Tracheal epithelial cell (primary cell): ENCODE measurements at places on chromosomes 11 and 22. TPM values are rescaled to one million over a fixed set of nuclear protein-coding genes. Genes with fewer than 3 reads are reported as not detected.

Gene LZTR1
- 14.1 and 33.3 TPM in 2 replicates for total RNA-seq

Gene TMEM45B
- 29.2 and 176 TPM in 2 replicates for total RNA-seq

Gene DEFB131B
- total RNA-seq: not detected in 2 replicates

Gene NLRX1
- 24.5 and 27.0 TPM in 2 replicates for total RNA-seq

Gene ASCC2
- 19.8 and 25.8 TPM in 2 replicates for total RNA-seq

Gene TMEM191C
- 1.2 TPM in 1 of 2 replicates, not detected in the other for total RNA-seq

Gene ACAD8
- 11.3 and 14.5 TPM in 2 replicates for total RNA-seq

Gene OR51E2
- total RNA-seq: under 0.01 TPM in 1 of 2 replicates, not detected in the other

Gene ARRB1
- 0.64 and 1.9 TPM in 2 replicates for total RNA-seq

Gene KRTAP5-8
- 0.24 TPM in 1 of 2 replicates, not detected in the other for total RNA-seq

Gene OR9I1
- total RNA-seq: not detected in 2 replicates

Gene MS4A4A
- total RNA-seq: not detected in 2 replicates

Gene JOSD1
- total RNA-seq: 101 and 133 TPM in 2 replicates

Gene CEND1
- not detected in 2 replicates for total RNA-seq

Gene KCNJ11
- 0.24 and 0.43 TPM in 2 replicates for total RNA-seq

Gene MS4A14
- not detected in 2 replicates for total RNA-seq

Gene YAP1
- total RNA-seq: 143 and 191 TPM in 2 replicates

Gene VSIG10L2
- total RNA-seq: not detected in 2 replicates

Gene YPEL4
- not detected in 2 replicates for total RNA-seq

Gene C22orf31
- total RNA-seq: not detected in 2 replicates

Gene FAM83F
- total RNA-seq: 18.1 and 31.8 TPM in 2 replicates

Gene B4GALNT4
- total RNA-seq: 27.3 and 29.4 TPM in 2 replicates

Gene FAM168A
- 7.7 and 8.0 TPM in 2 replicates for total RNA-seq

Gene RFPL3
- not detected in 2 replicates for total RNA-seq

Gene UBQLN3
- total RNA-seq: not detected in 2 replicates

Gene KRTAP5-7
- not detected in 2 replicates for total RNA-seq

Gene RAPSN
- total RNA-seq: 0.24 TPM in 1 of 2 replicates, not detected in the other

Gene ANKRD42
- 3.4 TPM in 2 replicates for total RNA-seq

Gene SLC22A8
- total RNA-seq: not detected in 2 replicates

Gene DPP3
- total RNA-seq: 54.4 and 85.1 TPM in 2 replicates

Gene GDPD4
- total RNA-seq: not detected in 2 replicates

Gene TCN2
- 3.1 and 4.0 TPM in 2 replicates for total RNA-seq

Gene CHRM1
- not detected in 2 replicates for total RNA-seq

Gene OR51S1
- total RNA-seq: not detected in 2 replicates

Gene GTSE1
- total RNA-seq: 0.21 and 0.48 TPM in 2 replicates

Gene SLC5A1
- total RNA-seq: 1.5 and 1.7 TPM in 2 replicates

Gene ENTHD1
- total RNA-seq: not detected in 2 replicates

Gene DGKZ
- total RNA-seq: 41.3 and 46.0 TPM in 2 replicates

Gene MUC5AC
- under 0.01 TPM in 1 of 2 replicates, not detected in the other for total RNA-seq

Gene DRD2
- total RNA-seq: not detected in 2 replicates

Gene CBX6
- total RNA-seq: 12.0 and 14.1 TPM in 2 replicates

Gene IFTAP
- total RNA-seq: 17.4 and 36.2 TPM in 2 replicates

Gene HEPN1
- total RNA-seq: 0.24 TPM in 1 of 2 replicates, not detected in the other

Gene OR8D1
- total RNA-seq: not detected in 2 replicates

Gene RASSF10
- 1.2 and 1.5 TPM in 2 replicates for total RNA-seq

Gene C22orf42
- not detected in 2 replicates for total RNA-seq

Gene RAB39A
- total RNA-seq: not detected in 2 replicates

Gene DESI1
- total RNA-seq: 19.6 and 20.0 TPM in 2 replicates

Gene CFAP300
- 3.6 and 8.7 TPM in 2 replicates for total RNA-seq

Gene PLXNB2
- total RNA-seq: 127 and 141 TPM in 2 replicates

Gene CCDC83
- not detected in 2 replicates for total RNA-seq

Gene VWA5A
- total RNA-seq: 10.0 and 21.0 TPM in 2 replicates

Gene FXYD6
- total RNA-seq: 0.72 TPM in 1 of 2 replicates, not detected in the other

Gene SPA17
- 2.1 and 8.7 TPM in 2 replicates for total RNA-seq

Gene RIC3
- total RNA-seq: 0.43 and 0.96 TPM in 2 replicates

Gene SMC1B
- not detected in 2 replicates for total RNA-seq

Gene ZBED4
- total RNA-seq: 17.3 and 18.1 TPM in 2 replicates

Gene KRTAP5-9
- not detected in 2 replicates for total RNA-seq
